Renal cortical epithelial cell (primary cell): ENCODE measurements at places on chromosomes 3 and 15. TPM values are rescaled to one million over a fixed set of nuclear protein-coding genes. Genes with fewer than 3 reads are reported as not detected.

ANKRD34C gene
- not detected in 2 replicates for total RNA-seq

C3orf70 gene
- under 0.01 and 0.17 TPM in 2 replicates for total RNA-seq

GP5 gene
- under 0.01 and 0.10 TPM in 2 replicates for total RNA-seq

CA12 gene
- total RNA-seq = 19.6 and 26.4 TPM in 2 replicates

SPSB4 gene
- total RNA-seq = not detected in 2 replicates

DNAH12 gene
- 0.17 and 0.25 TPM in 2 replicates for total RNA-seq

MRPL46 gene
- 17.9 and 19.4 TPM in 2 replicates for total RNA-seq

CCDC71 gene
- 15.1 and 28.7 TPM in 2 replicates for total RNA-seq
